ENCODE measurements at places on chromosomes 16 and 17.

- no peak for DNase-seq
Observed at GRCh38 chr16:73670836-73671820, 623.2 kb upstream of the ZFHX3 start.

- DNase-seq: no peak
Observed at GRCh38 chr17:80243526-80244433, 16.9 kb upstream of the RNF213 start.

- no peak for DNase-seq
Observed at GRCh38 chr16:66845791-66846221, 1.6 kb downstream of the CA7 start.

DNA sequence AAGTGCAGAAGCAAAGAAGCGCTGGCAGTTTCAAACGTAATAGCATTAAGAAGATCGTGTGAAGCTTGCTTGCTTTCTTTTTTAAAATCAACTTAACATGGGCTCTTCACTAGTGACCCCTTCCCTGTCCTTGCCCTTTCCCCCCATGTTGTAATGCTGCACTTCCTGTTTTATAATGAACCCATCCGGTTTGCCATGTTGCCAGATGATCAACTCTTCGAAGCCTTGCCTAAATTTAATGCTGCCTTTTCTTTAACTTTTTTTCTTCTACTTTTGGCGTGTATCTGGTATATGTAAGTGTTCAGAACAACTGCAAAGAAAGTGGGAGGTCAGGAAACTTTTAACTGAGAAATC, 17.4 kb upstream of the RAB11FIP4 start:
- DNase-seq: no peak

- peak; percentile 70 for DNase-seq
Observed at GRCh38 chr17:19262650-19263631, 25.8 kb downstream of the EPN2 start.

- DNase-seq: no peak
Observed at GRCh38 chr16:67807148-67807682, 526 bp downstream of the TSNAXIP1 start.

DNA sequence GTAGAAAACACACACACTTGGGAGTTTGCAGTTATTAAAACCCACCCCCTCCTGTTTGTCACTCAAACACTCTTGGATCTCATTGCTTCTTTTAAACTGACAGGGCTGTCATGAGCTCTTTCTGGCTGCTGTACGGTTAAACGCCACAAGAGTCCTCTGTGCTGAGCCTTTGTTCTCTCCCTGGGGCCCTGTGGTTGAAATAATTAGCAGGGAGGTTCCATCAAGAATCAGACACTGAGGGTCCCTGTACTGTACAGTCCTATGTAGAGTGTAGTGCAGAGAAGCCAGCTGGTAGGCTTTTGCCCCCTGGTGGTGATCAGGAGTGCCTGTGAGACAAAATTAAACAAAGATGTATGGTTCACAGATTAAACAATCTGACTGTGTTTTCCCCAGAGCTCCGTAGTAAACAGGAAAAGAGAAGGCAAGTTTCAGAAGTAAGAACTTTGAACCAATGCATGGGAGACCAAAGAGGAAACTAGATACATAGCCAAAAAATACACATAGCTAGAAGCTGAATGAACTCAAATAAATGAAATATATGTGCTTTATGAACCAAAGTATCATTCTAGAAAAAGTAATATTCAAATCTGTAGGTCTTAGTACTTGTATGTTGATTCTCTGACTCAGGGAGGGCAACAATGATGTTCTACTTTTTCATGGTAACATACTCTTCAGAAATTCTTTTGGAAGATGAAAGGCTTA, 1.4 kb upstream of the SSH2 start:
- DNase-seq: peak; percentile 82

- no peak for DNase-seq
Observed at GRCh38 chr16:4491898-4492297, 15.7 kb downstream of the HMOX2 start.

- DNase-seq: no peak
Observed at GRCh38 chr16:57997528-57998265, 2.8 kb downstream of the ZNF319 start.

DNA sequence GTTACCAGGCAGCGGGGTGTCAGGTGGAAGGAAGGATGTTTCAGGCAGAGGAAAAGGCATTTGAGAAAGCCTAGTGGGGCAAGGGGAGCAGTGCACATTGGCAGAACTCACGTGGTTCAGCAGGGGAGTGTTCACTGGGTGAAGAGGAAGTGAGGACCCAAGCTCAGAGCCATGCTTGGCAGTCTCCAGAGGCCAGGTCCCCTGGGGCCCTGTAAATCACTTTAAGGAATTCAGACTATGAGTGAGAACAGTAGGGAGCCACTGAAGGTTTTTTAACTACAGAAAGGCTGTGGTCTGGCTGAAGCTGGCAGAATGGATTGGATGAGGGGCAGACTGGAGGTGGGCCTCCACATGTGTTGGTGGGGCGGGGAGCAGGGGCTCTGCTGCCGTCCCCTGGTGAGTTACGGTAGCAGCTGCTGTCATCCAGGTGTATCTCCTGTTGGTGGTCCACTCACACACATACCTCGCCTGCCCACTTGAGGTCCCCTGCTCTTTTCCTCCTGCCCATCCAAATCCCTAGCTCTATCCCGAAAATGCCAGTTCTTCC, 5.1 kb downstream of the CLEC16A start:
- DNase-seq: no peak

- peak; percentile 95 for DNase-seq
Observed at GRCh38 chr17:68580236-68580770, 20.9 kb downstream of the FAM20A start.

GRCh38 chr17:17727111-17727659, 45.9 kb downstream of the RAI1 start:
- DNase-seq: no peak

- DNase-seq: no peak
Observed at GRCh38 chr16:48632137-48632774, 22.3 kb upstream of the N4BP1 start.

GRCh38 chr17:55872374-55872773, 121.5 kb downstream of the PCTP start:
- no peak for DNase-seq

DNA sequence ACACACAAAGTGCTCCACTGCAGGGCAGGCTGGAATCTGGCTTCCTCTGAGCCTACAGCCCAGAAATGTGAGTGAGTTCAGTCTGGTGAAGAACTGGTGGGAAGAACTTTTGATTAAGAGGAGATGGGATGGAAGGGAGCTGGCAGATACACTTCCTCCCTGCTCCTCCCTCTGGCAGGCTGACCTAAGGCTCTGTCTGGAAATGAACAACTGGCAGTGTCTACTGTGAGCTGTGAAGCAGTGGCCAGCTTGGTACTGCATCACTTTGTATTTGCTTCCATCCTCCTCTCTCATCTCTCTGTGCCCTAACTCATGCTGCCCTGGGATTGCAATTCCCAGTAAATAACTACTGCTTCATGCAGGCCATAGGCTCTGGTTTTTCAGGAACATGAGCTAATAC, 45.6 kb downstream of the MAF start:
- no peak for DNase-seq

DNA sequence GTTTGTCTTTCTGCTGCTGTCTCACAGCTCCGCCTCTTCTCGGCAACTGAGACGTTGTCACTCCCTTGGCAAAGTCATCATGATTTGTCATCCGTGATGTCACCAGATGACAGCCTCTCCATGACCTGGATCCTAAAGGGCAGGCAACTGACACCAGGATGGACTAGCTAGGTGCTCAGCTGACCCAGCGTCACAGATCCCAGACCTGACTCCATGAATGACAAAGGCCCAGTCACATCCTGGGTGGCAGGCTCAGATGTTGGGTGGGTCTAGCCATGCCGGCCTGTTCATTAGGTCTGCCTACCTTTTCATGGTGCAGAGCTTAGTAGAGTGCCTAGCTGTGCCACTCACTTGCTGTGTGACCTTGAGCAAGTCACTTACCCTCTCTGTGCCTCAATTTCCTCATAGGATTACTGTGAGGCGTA, 3.8 kb upstream of the TMEM238L start:
- DNase-seq: no peak

- no peak for DNase-seq
Observed at GRCh38 chr16:46621934-46622676, 926 bp upstream of the SHCBP1 start.

DNA sequence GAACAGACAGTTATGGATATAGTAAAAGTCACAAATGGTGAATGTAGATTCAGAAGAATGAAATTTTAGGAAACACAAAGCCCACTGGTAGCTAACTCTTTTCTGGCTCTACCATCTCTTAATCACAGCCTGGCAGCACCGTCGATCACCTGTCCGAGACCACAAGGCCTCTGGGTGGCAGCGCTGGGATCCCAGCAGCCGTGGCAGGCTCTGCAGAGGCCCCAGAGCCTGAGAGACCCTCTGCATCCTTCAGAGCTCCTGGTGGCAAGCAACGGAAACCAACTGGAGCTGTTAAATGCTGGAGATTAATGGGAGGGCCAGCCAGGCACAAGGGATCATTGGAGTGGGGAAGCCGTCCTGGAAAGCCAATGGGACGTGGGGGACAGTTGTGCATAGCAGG, 26.3 kb downstream of the LAT start:
- no peak for DNase-seq

- no peak for DNase-seq
Observed at GRCh38 chr17:28174352-28175046, 132.0 kb downstream of the NLK start.

GRCh38 chr17:43907425-43907981, at the start of gene MPP2:
TSS of gene MPP2 (minus strand) at chr17:43907536. CDS start at chr17:43904460, 3,076 bp downstream.
- DNase-seq: peak; percentile 77

DNA sequence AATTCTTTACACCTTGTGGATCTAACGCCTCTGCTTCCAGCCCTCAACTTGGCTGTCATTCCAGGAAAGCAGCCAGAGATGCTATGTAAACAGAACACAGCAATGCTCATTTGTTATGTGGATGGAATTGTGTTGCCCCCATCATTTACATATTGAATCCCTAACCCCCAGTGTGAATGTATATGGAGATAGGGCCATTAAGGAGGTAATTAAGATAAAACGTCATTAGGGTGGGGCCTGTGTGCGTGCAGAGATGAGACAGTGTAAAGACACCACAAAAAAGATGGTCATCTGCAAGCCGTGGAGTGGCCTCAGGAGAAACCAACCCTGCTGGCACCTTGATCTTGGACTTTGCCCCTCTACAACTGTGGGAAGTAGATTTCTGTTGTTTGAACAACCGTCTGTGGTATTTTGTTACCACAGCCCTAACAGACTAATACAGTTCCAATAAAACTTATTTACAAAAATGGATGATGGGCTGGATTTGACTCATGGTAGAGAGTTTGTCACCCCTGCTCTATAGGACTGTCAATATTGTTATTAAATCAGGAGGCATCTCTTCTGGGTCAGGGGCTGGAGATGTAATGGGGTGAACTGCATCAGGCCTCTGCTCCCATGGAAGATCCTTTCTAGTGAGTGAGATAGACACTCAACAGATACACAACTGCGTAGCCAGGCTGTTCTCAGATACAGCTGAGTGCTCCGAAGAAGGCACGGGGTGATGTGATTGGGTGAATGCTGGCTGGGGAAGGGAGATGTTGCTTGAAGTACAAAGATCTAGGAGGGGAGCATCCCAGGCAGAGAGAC, 339.0 kb downstream of the SNX29 start:
- DNase-seq: no peak

DNA sequence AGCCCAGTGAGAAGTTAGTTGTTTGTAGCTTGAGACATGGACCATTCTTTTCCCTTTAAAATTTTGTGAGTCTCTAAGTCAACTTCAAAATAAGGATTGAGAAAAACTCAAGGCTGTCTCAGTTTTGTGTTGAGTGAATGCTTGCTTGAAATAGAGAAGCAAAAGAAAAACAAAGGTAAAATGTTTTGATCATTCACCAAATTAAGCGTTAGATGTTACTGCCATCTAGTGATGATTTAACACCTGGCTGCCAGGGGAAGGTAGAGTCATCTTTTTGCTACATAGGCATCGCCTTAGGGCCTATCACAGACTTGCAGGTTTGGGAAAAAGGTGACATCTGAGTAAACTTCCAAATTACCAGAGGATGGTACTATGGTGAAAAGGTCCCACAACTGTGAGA, 74.4 kb downstream of the PCTP start:
- no peak for DNase-seq

- DNase-seq: no peak
Observed at GRCh38 chr16:84967828-84968227, 43.5 kb downstream of the ZDHHC7 start.

DNA sequence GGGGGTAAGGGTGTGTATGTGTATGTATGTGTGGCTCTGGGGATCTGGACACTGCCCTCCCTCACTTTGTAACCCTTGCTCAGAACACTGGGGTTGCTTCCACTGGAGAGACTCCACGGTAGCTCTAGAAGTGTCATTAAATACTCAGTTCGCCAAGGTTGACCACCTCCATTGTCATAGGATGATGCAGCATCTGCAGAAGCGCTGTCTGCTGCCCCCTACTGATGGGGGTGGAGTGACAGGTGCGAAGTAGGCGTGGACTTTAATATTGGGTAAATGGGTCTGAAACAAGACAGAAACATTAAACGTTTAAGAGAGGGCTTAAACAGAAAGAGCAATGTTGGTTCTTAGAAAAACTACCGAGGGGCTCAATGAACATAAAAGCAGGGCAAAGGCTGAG, 35.5 kb upstream of the STAC2 start:
- DNase-seq: no peak

DNA sequence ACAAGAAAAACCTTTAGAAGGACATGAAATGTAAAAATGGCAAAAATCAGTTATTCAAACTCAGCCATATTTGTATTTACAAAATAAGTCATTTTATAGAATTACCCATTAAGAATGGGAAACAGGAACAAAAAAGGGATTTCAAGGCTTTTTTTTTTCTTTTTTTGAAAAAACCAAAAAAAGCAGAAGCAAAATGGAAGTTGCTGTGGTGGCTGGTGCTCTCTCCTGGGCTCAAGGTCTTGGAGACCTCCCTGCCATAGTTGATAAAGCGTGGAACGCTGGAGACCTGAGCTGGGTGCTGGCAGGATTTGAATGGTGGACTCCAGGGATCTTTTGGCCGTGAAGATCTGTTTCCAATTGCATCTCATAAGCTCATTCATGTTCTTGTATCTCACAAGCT, 3.1 kb downstream of the PLCG2 start:
- DNase-seq: no peak

GRCh38 chr16:56615353-56615752, 7.0 kb downstream of the MT2A start:
- DNase-seq: peak; percentile 66

GRCh38 chr17:6166492-6167179, 96.5 kb downstream of the WSCD1 start:
- DNase-seq: no peak

Measured in fibroblast of lung (primary cell).